ENCODE measurements at places on chromosomes 6 and 20. TPM values are rescaled to one million over a fixed set of nuclear protein-coding genes. Genes with fewer than 3 reads are reported as not detected.

- DNase-seq = no peak
These were observed 26.4 kb downstream of the GABRR1 start for GRCh38 chr6:89190741-89191140.

The EPB41L1 gene
- total RNA-seq = not detected

DNA sequence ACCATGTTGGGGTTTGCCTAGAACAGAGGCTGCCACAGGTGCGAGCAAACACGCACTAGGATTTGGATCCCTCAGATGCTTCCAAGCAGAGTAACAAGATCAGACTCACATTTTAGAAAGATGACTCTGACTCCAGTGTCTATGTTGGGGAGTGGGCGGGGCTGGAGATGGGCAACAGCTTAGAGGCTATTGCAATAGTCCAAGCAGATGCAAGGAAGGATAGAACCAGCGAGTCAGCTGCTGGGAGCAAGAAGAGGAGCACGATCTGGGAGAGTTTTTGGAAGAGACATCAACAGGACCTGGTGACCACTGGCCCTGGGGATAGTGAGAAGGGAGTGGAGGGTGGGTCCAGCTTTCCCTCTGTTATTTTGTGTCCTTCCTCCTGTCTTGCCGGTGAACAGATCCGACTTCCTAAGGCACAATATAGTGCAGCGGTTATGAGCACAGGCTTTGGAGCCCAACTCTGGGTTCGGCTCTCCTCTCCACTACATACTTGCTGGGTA lies 52.7 kb downstream of the FGD2 start:
- DNase-seq = no peak

The SIRPB1 gene
- 6.5 TPM for total RNA-seq

GRCh38 chr20:35296101-35296554 lies 3.9 kb upstream of the FAM83C start:
- DNase-seq = no peak

The MAS1 gene
- total RNA-seq = not detected

The SPACA1 gene
- not detected for total RNA-seq

DNA sequence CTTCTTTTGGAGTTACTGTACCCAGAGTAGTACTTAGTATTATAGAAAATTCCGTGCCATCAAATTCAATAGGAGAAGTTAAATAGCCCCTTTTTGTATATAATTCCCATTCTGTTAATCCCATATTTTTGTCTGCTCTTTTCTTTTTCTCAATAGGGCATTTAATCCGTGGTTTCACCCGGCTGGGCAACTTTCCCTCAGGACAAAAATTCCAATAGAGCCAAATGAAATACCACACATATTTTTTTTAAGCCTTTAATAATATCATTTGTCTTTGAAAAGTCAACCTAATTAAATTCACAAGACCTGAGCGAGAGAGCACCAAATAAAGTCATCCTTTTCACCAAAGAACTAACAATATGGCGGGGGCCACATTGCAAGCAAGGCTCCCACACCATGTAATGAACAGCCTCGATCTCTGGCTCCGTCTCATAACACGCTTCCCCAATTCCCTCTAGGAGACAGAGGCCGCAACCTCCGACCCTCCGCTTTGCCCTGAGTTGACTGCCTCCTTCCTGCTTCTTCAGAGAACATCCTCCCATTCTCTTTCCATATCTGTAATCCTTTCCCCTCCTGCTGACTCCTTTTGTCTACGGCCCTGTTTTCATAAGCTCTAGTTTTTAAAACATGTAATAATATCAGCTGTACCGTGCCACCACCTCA lies 13.6 kb downstream of the NHSL1 start:
- DNase-seq = no peak

- DNase-seq = no peak
These were observed 91.3 kb upstream of the OGFRL1 start for GRCh38 chr6:71197267-71197666.

- no peak for DNase-seq
These were observed 19.8 kb upstream of the ADRM1 start for GRCh38 chr20:62282877-62283503.

The KCNS1 gene
- total RNA-seq = 0.08 TPM

DNA sequence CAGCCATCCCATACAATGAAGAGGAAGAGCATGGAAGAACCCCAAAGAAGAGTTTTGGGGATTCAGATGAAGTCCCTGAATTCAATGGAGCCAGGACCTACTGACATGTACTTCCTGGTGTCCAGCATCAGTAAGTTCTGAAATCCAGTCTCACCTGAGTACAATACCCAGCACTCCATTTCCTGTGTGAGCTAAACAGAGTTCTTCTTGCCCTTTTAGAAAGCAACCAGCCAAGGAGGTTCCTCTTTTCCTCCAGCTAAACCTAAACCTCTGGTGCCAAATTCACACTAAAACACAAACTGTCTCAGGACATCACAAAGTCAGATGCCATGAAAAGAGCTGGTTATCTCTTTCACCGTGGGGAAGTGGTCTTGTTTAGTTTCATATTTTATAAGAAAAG lies 71.5 kb downstream of the PKHD1 start:
- DNase-seq = no peak

DNA sequence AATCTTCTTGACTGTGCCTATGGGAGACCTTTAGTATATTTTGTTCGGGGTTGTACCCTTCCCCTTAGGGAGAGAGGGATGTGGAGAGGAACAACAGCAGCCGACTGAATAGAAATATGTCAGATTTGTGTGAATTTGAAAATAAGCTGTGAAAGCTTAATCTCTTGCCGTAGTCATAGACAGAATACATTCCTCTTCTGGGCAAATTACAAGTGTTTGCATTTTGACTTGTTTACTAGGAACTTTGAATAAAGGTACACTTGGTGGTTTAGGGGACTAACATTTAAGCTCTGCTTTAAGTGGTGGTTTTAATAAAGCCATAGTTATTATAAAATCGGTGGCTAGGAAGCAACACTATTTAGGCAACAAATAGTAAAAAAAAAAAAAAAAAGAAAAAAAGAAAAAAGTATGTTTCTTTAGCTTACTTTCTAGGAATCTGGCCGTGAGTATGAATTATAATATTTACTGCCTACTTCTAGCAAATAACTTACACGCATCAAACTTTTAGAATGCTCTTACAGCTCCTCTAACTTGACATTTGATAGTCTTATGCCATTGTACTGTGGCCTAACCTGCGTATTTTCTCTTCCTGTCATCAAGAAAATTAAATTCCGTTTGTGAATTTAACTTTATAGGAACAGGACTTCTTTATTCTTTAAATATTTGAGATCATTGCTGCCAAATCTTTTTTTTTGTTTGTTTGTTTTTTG lies 65.1 kb downstream of the ZBTB2 start:
- DNase-seq = no peak

- DNase-seq = no peak
These were observed 81.6 kb downstream of the FAM120B start for GRCh38 chr6:170388113-170388512.

GRCh38 chr20:40331807-40332560 lies 357.1 kb downstream of the MAFB start:
- DNase-seq = no peak

The THEMIS gene
- 152 TPM for total RNA-seq

DNA sequence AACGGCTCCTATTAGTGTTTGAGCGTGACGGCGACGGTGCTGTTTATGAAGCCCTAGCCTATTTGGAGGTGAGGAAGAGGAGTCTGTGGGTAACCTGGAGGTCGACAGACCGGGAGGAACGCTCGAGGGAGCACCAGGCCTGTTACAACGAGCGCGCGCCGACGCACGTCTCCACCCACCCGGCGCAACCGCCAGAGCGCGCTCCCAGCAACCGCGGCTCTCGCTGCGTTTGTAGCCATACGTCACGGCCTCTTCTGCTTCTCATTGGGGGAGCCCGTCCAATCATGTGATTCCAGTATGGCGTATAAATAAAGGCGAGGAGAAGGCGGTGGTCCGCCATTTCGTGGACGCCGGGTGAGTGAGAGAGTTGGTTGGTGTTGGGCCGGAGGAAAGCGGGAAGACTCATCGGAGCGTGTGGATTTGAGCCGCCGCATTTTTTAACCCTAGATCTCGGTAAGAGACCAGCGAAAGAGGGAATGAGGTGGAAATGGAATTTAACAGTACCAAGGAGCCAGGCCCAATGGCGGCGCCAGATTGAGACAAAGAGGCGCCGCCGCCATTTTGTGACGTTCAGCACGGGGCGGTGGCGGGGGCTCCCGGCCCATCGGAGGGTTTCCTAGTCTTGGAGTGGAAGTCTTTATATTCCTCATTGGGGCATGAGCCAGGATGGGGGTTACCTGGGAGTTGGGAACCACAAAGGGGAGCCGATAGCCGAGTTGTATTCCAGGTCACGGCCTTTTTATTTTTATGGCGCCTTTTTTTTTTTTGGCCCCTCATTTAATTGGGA lies at the start of gene SRSF3:
Gene SRSF3 (plus strand): TSS at position 334 of the 787 bp plus-strand sequence. CDS start 2,401 bp downstream, outside the sequence.
- DNase-seq = peak; percentile 95

DNA sequence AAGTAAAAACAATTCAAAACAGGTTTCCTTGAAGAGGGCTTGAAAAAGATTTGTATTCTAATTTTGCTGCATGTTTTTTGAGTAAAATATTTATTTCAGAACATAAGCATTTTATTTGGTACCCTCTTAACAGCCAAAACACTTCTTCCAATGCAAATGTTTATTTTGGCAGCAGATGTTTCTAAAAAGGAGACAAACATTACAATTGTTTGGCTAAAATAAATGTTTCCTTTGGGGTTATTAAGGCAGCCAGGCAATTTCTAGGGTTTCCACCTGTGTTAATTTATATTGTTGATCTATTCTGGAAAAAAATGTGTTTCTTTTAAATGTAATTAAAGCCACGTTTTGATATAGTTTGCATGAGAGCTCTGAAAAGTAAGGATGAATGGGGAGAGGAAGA lies 56.6 kb downstream of the ARID1B start:
- DNase-seq = no peak

DNA sequence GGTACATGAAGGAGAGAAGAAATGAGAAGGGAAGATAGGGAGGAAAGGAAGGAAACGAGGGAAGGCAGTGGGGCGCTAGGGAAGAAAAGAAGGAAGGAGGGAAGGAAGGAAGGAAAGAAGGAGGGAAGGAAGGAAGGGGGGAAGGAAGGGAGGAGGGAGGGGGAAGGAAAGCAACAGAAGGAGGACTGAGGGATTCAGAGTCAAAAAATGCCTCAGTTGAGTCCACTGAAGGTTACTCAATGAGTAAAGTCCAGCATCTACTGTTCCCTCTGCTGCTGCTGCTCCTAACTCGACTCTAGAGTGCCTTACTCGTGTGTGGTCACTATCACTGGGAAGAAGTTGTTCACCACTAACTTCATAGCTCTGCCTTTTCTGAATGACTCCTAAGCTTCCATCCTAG lies 33.8 kb downstream of the PHACTR1 start:
- no peak for DNase-seq

GRCh38 chr6:61044011-61044410 lies 1242.0 kb downstream of the KHDRBS2 start:
- DNase-seq = no peak

DNA sequence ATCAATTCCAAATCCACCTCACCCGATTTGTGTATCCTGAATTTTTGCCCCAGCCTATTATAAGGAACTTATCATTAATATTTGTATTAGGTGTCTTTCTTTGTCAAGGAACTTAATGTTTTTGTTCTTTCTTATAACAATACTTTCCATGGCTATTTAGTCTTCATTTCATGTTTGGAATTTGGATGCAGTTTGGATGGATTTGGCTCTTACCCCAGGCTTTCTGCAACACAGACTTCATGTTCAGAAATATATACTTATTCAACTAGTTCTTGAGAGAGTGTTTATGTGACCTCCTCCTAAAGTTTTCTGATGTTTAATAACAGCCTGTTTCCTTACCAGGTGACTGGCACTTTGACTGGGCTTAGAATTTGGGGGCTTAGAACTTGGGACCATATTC lies 35.9 kb upstream of the TOX2 start:
- DNase-seq = no peak

The TCP11 gene
- total RNA-seq = not detected

The PPP1R11 gene
- 52.5 TPM for total RNA-seq

The LIN28B gene
- not detected for total RNA-seq

DNA sequence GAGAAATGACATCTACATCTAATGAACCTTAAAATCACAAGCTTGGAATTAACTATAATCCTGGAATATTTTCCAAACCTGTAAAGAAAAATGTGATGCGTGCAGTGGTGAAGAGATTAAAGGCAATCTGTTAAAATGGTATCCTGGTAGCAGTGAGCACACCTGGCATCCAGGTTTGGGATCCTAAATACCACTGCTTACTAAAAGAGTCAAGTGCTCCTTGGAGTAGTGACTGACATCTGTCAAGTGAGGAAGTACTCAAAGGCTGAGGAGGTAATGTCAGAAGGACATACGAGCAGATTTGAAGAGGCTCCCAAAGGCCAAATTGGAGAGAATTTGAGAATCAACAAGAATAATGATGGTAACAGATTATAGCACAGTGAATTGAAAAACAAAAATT lies 32.8 kb downstream of the PCMT1 start:
- no peak for DNase-seq

The OLIG3 gene
- total RNA-seq = not detected

Data from activated naive CD8-positive, alpha-beta T cell treated with anti-CD3 and anti-CD28 coated beads, Interleukin-2, amount 10 ng/mL, durations not matched to agents 7 days and 5 days (primary cell).